ENCODE measurements at places on chromosomes 16 and 17.
A peak's percentile ranks its signal among the peaks of the same experiment; 100 is the strongest.

- DNase-seq, result no peak
Measured at GRCh38 chr16:54282928-54283724, 3.5 kb downstream of the IRX3 start.

GRCh38 chr17:39623356-39623950 lies 3.3 kb upstream of the PPP1R1B start:
- peak; percentile 87 for DNase-seq

- DNase-seq, result no peak
Measured at GRCh38 chr17:19590912-19591551, 57.4 kb downstream of the SLC47A1 start.

DNA sequence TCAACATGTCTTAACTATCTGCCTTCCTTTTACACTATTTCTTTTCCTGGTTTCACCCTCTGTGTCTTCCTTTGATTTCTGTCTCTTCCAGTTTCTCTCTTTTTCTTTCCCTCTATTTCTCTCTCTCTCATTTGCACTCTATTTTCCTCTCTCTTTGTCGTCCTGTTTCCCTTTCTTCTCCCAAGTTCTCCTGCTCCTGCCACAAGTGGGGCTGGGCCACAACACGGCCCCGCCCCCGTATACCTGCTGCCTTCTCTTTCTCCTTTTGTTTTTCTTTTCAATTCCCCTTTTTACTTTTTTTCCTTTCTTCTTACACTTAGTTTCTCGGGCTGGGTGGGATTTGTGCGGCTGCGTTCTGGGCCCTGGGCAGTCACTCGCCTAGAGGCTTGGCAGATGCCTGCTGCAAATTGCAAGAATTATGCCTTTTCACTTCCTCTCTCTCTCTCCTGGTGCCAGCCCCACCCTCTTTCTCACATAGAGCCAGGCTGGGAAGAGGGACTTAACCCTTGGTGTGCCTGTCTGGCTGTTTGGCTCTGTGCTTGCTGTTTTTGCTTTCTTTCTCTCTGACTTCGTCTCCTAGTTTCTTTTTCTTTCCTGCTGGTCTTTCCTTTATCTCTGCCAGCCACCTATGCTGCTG lies 2139.4 kb downstream of the TP53TG3F start:
- DNase-seq, result no peak

- no peak for DNase-seq
Measured at GRCh38 chr17:40168262-40168832, 8.9 kb upstream of the RAPGEFL1 start.

GRCh38 chr16:70711211-70712031 lies 25.6 kb upstream of the MTSS2 start:
- no peak for DNase-seq

DNA sequence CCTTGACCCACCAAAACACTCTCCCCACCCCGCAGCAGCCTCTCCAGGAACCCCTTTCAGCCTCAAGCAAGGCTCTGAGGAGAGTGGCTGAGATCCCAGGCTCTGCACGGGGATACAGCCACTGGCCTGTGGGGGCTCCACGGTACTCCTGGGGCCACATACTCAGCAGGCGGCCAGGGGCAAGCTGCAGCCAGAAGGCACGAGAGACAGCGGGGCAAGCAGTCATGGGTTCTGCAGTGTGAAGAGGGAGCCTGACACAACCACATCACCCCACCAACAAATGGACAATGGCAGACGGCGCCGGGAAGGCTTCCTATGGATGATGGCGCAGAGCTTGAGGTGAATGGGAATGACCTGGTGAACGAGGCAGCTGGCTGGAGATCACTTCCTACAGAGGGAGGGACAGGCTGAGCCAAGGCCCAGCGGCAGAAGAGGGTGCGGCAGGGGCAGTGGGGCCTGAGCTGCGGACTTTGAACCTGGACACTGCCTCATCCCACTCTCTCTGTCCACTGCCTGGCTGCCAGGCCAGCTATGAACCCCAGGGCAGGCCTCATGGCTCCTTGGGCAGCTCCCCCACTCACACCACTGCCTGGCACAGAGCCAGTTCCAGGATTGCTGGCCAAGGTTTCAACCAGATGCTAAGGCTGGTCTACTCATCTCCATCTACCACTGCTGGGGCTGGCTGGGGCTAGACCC lies 10.8 kb upstream of the BCAR1 start:
- no peak for DNase-seq

GRCh38 chr16:75558846-75559401 lies 2.9 kb upstream of the TMEM231 start:
- DNase-seq, result no peak

DNA sequence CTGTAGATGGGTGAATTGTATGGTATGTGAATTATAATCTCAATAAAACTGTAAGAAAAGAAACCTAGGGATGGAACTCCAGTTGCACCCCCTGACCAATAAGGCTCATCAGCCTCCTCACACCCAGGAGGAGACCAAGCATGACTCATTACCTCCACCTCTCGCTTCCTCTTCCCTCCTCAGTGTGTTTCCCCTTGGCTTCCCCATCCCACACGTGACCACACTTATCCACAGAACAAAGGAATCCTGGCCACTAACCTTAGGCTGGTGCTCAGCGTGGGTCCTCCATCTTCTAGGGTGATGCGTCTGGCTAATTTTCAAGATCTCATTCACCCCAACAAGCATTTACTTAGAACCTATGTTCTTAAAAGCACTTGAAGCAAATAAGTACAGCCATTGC lies 36.2 kb upstream of the MAP3K14 start:
- DNase-seq, result no peak

DNA sequence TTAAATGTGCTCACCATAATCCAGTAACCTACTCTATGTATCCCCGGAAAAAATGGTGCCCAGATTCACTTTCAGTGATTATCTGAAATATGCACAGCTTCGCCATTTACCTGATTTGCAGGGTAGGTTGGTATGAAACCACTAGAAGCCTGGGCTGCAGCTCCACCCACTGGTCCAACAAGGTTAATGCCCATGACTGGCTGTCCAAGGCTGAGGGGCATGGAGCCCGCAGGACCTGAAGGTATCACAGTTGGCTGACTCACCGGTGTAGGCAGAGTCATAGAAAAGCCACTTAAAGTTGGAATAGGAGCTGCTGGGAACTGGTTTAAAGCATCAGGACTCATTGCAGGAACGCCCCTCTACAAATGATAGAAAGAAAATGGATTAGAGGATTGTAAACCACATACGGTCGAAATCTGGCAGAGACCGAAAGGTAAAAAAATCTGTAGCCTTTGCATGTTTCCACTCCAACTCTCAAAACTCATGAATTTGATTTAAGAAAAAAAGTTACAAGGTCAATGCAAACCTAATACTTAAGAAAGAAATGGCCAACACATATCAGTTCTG lies 38.6 kb downstream of the SYNRG start:
- peak; percentile 6 for DNase-seq

- DNase-seq, result no peak
Measured at GRCh38 chr17:76732734-76733617, 4.2 kb downstream of the SRSF2 start.

Measured in activated CD4-positive, alpha-beta T cell treated with anti-CD3 and anti-CD28 coated beads, Interleukin-2, amount 50 U/mL, for 1 hour (primary cell).